ENCODE measurements at places on chromosomes 6 and 20. TPM values are rescaled to one million over a fixed set of nuclear protein-coding genes. Genes with fewer than 3 reads are reported as not detected.

- no peaks in the 10 kb centered on the region for H3K27me3 ChIP-seq
- H3K27ac ChIP-seq, result no peak overlapping the region
- peaks cover 3% of the 10 kb centered on the region for H3K4me1 ChIP-seq
- H3K4me3 ChIP-seq, result no peak overlapping the region
Measured at GRCh38 chr6:113690281-113691259, 166.6 kb upstream of the MARCKS start.

DNA sequence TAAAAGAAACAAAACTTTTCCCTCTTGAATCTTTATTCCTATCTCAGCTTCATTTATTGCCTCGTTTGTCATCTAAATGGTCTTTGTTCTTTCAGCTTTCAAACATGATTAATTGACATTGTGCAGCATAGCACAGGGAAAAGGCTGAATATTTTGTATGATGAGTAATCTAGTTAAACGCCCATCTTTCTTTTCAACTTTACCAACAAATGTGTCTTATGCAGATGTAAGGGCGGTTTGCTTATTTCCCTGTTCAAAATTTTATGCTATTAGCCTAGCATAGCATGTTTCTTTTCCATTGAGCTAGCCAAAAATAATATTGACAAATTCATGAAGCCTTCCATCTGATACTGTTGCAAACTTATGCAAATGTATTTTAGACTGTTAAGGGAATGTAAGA lies 176.4 kb upstream of the AKAP12 start:
- H3K27ac ChIP-seq, result no peak overlapping the region
- no peak overlapping the region for H3K4me3 ChIP-seq
- H3K36me3 ChIP-seq, result peaks cover 34% of the 10 kb centered on the region

GRCh38 chr6:122673343-122673961 lies 63.2 kb downstream of the PKIB start:
- H3K4me3 ChIP-seq, result no peak overlapping the region
- no peak overlapping the region for H3K27ac ChIP-seq
- H3K4me1 ChIP-seq, result no peaks in the 10 kb centered on the region

- H3K4me1 ChIP-seq, result peaks cover 8% of the 10 kb centered on the region
- H3K36me3 ChIP-seq, result peaks cover 1% of the 10 kb centered on the region
- H3K4me3 ChIP-seq, result no peak overlapping the region
Measured at GRCh38 chr6:148996815-148997214, 250.0 kb downstream of the UST start.

GRCh38 chr6:25336996-25337395 lies 57.8 kb downstream of the CARMIL1 start:
- DNase-seq, result no peak
- H3K27ac ChIP-seq, result no peak overlapping the region
- H3K4me1 ChIP-seq, result peaks cover 10% of the 10 kb centered on the region
- no peaks in the 10 kb centered on the region for H3K36me3 ChIP-seq
- no peak overlapping the region for H3K4me3 ChIP-seq
- no peaks in the 10 kb centered on the region for H3K27me3 ChIP-seq

DNA sequence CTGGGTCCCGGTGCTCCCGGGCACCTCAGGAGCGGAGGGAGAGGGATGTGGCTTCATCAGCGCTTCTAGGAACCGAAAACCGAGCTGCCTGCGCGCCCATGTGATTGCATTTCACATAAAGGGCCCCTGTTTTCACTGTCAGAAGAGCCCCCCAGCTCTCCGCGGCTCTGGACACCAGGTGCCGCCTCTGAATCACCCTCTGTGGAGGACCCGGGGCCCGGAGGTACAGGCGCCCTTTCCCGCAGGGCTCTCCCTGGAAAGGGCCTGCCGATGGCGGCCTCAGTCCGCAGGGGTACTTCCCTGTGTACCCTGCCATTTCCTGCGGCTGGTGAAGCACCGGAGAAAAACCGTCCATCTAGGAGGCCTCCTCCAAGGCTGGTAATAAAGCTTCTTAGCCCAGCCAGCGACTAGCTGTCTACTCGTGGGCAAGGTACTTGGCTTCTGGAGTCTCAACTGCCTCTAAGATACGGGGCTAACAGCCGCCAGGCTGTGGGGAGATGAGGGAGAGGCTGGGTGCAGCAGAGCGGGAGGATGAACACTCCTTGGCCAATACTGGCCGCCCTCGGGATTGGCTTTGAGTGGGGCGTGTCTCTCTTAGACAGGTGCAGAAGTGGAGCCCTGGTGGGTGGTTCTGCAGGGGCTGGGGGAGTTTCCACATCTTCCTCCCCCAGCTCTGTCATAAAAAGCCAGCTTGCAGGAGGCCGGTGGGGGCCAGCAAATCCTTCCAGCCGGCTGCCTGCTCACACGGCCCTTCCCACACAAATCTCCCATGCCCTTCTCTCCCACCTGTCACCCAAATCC lies 1.6 kb downstream of the PPP1R16B start:
- DNase-seq, result peak; percentile 39
- H3K36me3 ChIP-seq, result peaks cover 35% of the 10 kb centered on the region
- peak overlapping the region; percentile 71 for H3K27ac ChIP-seq
- peaks cover 58% of the 10 kb centered on the region for H3K4me1 ChIP-seq
- peak overlapping the region; percentile 85 for H3K4me3 ChIP-seq

- H3K4me1 ChIP-seq, result no peaks in the 10 kb centered on the region
- H3K36me3 ChIP-seq, result no peaks in the 10 kb centered on the region
- peaks cover 24% of the 10 kb centered on the region for H3K27me3 ChIP-seq
- H3K4me3 ChIP-seq, result no peak overlapping the region
Measured at GRCh38 chr6:168815229-168815628, 374.2 kb downstream of the SMOC2 start.

DNA sequence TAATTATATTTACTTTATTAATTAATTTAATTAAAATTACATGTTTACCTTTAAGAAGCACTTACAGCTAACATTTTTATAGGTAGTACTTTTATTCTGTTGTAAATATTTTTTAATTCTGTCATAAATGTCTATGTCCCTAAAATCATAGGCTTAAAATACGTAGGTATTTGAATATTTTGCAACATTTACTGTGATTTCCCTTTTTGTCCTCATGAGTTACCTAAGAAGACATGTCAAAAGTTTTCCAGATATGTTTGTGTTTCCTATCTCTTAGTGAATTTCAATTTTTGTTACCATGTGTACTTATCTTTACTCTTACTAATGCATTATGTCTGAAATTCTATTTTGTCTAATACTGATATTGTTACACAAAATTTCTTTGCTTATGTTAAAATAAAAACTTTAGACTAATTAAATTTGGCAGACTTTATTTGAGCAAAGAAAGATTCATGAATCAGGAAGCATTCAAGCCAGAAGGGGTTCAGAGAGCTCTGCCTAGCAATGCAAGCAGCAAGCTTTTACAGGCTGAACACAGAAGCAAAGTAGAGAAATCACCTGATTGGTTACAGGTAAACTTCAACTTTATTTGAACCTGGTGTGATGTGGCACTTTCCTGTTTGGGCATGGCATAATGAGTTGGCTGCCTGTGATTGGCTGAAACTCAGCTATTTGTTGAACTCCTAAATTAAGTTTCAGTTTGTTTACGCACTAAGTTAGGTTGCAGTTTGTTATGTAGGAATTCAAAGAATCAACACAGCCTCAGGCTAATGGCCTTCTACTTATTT lies 123.2 kb upstream of the TMEM170B start:
- peaks cover 33% of the 10 kb centered on the region for H3K4me1 ChIP-seq
- H3K27ac ChIP-seq, result no peak overlapping the region
- peak; percentile 60 for DNase-seq
- H3K4me3 ChIP-seq, result no peak overlapping the region
- no peaks in the 10 kb centered on the region for H3K27me3 ChIP-seq

- no peaks in the 10 kb centered on the region for H3K27me3 ChIP-seq
- no peaks in the 10 kb centered on the region for H3K4me1 ChIP-seq
- peaks cover 26% of the 10 kb centered on the region for H3K36me3 ChIP-seq
- DNase-seq, result no peak
- no peak overlapping the region for H3K27ac ChIP-seq
Measured at GRCh38 chr6:20936949-20937348, 402.7 kb downstream of the CDKAL1 start.

GRCh38 chr6:87669051-87669450 lies 33.0 kb downstream of the AKIRIN2 start:
- no peak overlapping the region for H3K27ac ChIP-seq
- DNase-seq, result no peak
- H3K4me1 ChIP-seq, result peaks cover 9% of the 10 kb centered on the region
- no peak overlapping the region for H3K4me3 ChIP-seq
- peaks cover 30% of the 10 kb centered on the region for H3K36me3 ChIP-seq

DNA sequence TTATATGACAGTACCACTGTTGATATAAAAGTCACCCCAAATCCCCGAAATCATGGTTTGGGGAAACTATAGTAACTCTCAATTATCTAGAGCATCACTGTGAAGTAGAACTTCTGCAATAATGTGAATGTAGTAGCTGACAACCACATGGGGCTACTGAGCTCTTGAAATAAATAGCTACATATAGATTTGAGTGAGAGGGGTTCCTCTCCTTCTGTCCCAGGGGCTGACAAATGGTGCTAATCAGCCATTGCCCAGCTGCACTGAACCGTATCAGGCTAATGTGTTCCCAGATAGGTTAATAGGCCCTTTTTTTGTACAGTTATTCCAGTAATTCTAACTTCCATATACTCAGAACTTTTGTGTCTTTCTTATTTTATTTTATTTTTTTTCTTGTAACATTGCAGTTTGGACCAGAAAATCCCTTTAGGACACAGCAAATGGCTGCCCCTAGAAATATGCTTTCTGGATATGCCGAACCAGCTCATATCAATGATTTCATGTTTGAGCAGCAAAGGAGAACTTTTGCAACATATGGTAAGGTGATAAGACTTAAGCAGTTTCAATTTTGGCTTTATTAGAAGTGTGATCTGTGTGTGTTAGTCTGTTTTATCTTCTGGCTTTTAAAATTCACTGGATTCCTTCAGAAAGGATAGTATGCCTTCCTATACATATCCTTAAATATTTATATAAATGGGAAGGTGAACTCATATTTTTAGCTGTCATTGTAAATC lies 21.1 kb downstream of the CDC40 start:
- H3K4me1 ChIP-seq, result peaks cover 2% of the 10 kb centered on the region
- DNase-seq, result no peak
- no peaks in the 10 kb centered on the region for H3K27me3 ChIP-seq
- no peak overlapping the region for H3K27ac ChIP-seq

DNA sequence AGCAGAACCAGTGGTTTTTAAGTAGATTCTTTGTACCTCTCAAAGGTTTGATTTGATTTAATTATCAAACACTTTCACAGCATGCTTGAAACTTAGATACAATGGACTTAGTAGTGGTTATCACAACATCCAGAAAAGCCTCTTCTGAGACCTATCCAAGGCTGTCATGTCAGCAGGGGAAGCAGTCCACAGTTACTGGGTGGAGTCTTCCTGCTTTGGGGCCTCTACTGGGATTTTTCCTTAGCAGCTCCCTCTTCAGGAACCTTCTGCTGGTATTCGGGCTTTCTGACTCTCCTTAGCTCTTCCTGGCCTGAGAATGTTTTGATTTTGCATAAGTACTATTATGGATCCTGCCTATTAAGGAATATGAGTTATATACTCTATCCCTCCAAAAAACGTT lies 36.0 kb downstream of the ARFGEF2 start:
- H3K27me3 ChIP-seq, result no peaks in the 10 kb centered on the region
- no peak for DNase-seq
- no peak overlapping the region for H3K4me3 ChIP-seq
- H3K27ac ChIP-seq, result no peak overlapping the region
- peaks cover 25% of the 10 kb centered on the region for H3K36me3 ChIP-seq

DNA sequence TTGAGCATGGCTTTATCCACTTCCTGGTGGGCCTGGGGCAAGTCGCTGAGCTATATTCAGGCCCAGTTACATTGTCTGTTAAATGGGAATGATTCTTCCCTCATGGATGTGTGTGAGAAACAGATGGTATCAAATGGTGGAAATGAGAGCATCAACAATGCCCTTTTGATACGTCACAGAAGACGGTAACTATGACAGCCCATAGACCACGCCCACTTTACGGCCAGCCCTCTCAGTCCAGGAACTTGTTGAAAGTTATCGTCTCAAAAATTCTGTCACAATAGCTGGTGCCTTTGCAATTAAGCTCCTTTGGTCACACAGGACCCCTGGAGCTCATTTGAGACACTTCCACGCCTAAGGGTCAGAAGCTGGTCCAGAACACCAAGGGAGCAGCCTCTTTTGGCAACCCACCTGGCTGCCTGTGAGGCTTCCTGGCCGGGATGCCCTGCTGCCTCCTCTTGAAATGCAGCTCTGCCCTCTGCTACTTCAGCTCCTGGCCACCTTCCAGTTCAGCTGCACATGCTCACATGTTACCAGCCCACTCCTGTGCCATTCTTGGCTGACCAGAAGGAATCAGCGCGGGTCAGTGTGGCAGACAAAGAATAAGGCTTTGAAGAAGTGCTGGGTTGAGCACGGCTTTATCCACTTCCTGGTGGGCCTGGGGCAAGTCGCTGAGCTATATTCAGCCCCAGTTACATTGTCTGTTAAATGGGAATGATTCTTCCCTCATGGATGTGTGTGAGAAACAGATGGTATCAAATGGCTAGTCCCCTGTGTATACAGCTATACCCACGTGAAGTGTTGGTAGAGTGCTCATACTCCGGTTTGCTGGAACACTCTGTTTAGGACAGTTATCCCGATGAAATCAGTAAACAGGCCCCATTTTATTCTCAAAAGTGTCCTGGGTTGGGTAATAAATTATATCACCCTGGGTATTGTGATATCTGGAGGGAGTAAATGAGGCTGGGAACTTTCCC lies 199.2 kb upstream of the SUPT3H start:
- H3K27ac ChIP-seq, result no peak overlapping the region
- H3K4me1 ChIP-seq, result peaks cover 9% of the 10 kb centered on the region
- no peaks in the 10 kb centered on the region for H3K27me3 ChIP-seq
- DNase-seq, result no peak
- no peaks in the 10 kb centered on the region for H3K36me3 ChIP-seq
- H3K4me3 ChIP-seq, result no peak overlapping the region

DNA sequence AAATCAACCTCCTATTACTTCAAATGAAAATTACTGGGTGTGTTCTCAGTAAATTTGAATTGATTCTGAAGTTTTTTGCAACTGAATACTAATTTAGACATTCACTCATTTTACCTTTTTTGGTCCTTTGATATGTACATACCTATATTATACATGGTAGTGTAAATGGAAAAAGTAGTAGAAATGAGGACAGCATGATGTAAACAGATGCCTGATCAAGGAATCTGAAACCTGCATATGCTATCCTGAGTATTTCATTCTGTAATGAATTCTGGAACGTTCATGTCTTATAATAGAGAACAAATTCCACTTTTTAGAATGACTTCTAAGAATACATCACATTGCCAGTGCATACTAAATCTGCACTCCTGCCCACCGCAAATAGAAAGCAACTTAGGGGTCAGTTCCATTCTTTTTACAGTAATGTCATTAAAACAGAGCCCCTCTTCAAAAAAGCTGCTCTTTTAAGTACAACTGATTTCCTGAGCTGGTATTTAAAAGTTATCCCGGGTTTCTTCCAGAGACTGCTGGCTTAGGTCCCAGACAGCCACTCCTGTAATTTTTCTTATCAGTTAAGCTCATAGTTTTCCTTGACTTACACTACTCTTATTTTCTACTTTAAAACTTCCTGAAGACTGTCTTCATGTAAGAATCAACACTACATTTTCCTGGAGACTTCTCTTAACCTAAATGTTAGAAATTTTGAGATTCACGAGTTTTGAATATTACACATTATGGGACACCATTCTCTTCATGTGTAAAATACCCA lies 48.4 kb downstream of the MAP3K7 start:
- no peak for DNase-seq
- no peak overlapping the region for H3K4me3 ChIP-seq
- peaks cover 8% of the 10 kb centered on the region for H3K36me3 ChIP-seq

Gene SIRPB2
- total RNA-seq, result not detected

Gene SLC22A2
- total RNA-seq, result not detected

Gene KCNG1
- total RNA-seq, result 0.59 TPM

Gene KCNK15
- 1.0 TPM for total RNA-seq

Gene PLAGL1
- total RNA-seq, result 11.7 TPM

Gene SLC17A2
- total RNA-seq, result 0.14 TPM

Gene TCF15
- total RNA-seq, result not detected

Gene NKAPL
- total RNA-seq, result 0.12 TPM

Gene TNXB
- 4.8 TPM for total RNA-seq

Gene DCDC2
- total RNA-seq, result not detected

Gene NKAIN2
- not detected for total RNA-seq

Gene RAD21L1
- not detected for total RNA-seq
